ENCODE measurements at places on chromosomes 2 and 18. TPM values are rescaled to one million over a fixed set of nuclear protein-coding genes. Genes with fewer than 3 reads are reported as not detected.

DNA sequence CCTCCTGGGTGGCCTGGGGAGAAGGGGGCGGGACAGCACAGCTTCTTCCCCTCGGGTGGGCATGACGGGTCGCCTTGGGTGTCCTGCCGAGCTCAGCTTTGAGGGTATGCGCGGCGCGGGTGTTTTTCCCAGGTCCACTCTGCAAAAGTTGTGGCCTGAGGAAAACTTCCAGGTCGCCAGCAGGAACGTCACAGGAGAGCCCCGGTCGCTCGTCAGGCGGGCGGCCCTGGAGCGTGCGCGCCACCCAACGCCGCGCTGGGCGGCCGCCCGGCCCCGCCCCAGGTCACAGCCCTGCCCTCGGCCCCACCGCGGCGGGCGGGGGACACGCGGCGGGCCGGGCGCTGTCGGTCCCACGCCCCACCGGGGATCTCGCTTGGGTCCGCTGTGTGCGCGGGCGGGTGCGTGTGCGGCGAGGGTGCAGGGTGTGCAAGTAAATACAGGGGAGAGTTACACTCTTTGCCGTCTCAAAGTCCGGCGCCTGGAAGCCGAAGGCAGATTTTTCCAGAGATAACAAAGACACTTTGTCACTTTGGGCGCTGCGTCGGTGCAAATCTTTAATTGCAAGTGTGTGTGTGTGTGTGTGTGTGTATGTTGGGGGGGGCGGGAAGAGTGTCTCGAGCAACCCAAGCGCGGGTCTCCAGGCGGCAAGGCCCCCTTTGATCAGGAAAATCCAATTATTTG is 616 bp upstream of the SP5 start:
- DNase-seq: peak; percentile 81

Gene PROM2
- 2.3 TPM for total RNA-seq

DNA sequence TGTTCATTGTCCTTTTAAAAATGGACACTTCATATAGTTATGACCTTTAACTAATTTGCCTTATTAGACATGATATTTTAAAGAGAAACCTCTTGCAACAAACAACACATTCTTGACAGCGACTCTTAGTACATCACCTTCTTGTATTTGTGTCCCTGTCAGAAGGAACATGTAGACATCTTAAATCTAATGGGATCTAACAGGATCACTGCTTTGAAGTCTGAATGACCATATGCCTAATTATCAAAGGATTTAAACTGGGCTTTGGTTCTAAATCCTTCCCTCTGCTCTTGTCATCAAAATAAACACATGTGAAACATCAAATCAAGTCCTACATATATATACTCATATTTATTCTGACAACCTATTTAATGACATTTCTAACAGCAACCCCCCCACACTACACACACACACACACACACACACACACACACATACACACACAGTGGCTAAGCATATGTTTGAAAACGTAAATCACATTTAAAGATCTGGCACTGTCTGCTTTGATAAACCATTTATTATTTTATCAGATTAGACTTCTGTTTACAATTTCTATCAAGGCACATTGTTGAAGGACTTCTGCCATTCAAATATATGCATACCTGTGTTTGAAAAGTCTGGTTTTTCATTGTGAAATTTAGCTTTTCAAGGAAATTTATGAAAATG is 4.2 kb downstream of the GALNT13 start:
- no peak for DNase-seq

Gene IL1RL1
- total RNA-seq: 9.4 TPM

Gene SLC19A3
- 8.2 TPM for total RNA-seq

GRCh38 chr2:145984580-145984979 is 1464.7 kb upstream of the ZEB2 start:
- no peak for DNase-seq

Gene LAMA1
- total RNA-seq: 0.71 TPM

- DNase-seq: peak; percentile 98
Observed at GRCh38 chr18:24397694-24398368, at the start of gene OSBPL1A. TSS of gene OSBPL1A (minus strand) at chr18:24397824. CDS start at chr18:24377533, 20,291 bp downstream.

GRCh38 chr2:121501554-121501953 is 29.1 kb upstream of the RNU4ATAC start:
- no peak for DNase-seq

GRCh38 chr2:1422131-1422530 is 8.9 kb downstream of the TPO start:
- no peak for DNase-seq

DNA sequence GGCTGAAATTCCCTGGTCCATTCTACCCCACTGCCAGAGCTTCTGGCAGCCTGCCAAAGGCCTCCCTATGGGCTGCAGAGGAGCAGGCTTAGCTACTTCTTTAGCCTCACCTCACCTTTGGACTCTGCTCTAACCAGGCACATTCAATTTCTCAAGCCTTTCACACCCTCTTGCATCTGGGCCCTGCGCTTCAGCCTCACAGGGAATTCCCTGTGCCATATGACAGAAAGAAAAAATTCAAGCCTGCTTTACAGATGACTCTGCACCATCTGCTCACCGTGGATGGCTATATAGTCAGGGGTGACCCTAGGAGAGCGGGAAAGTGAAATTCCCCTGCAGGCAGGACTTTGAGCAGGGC is 62.5 kb downstream of the REEP1 start:
- peak; percentile 79 for DNase-seq

GRCh38 chr18:26648509-26649192 is 100.3 kb upstream of the KCTD1 start:
- no peak for DNase-seq

DNA sequence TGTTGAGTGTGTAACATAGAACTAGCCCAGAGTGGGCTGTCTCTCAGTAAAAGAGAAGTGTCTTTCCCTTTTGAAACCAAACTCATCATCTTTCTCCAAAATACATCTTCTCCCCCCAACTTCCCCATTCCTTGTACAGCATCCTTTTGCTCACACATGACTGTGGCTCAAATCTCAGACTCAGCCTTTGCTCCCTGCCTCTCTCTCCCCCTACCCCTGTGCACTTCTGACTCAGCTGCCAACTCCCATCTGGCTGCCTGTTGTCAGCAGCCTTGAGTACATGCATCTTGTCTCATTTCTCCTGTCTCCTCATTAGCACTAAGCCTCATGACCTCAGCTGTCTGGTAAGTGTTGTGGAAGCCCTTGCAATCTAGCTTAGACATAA is 18.1 kb upstream of the MGAT4A start:
- DNase-seq: no peak

Gene TMEM37
- total RNA-seq: 1.1 TPM

DNA sequence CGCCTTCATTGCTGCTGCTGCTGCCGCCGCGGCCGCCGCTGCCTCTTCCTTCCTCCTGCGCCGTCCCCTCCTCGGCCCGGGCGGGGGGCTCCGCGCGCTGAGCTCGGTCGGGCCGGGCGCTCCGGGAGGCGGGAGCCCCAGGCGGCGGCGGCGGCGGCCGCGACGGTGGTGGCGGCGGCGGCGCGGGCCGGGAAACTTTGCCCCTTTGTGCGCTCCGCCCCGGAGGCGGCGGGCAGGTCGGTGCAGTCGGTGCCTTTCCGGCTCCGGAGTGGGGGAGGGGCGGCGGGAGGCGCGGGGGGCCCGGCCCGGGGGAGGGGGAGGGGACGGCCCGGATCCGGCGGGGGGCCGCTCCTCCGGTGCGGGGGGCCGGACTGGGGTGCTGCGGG is 205 bp downstream of the TET3 start:
- peak; percentile 76 for DNase-seq

- DNase-seq: no peak
Observed at GRCh38 chr2:78304678-78305077, 720.8 kb upstream of the REG3G start.

- no peak for DNase-seq
Observed at GRCh38 chr18:60202708-60203107, 169.9 kb downstream of the MC4R start.

DNA sequence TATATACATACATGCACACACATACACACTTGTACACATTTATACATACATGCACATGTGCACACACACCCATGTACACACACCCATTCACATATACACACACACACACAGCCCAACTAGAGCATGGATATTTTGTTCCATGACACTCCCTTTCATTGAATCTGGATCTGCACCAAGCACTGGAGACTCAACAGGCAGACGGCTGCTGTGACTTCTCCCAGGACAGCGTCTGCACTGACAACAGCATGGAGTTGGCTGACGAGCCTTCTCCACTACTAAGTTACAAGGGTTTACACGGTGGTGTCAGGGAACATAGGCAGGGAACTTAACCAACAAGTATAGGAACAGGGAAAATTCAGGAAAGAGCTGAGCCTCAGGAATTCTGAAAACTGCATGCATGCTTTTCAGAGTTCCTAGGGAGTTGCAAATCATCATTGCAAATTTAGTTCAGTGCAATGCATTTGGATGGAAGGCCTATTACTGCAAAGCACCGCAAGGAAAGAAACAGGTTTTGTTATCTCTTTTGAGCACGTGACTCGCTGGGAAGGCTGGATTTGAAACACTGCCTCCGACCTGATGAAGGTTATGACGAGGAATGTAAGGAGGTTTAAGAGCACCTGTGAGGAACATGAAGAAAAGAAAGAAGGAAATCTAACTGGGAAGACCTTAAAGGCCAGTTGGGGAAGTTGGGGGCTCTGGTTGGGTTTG is 35.9 kb downstream of the TMEM18 start:
- no peak for DNase-seq

Gene ANKRD30BL
- total RNA-seq: not detected

GRCh38 chr18:10768221-10768620 is 242.4 kb downstream of the NAPG start:
- DNase-seq: no peak

DNA sequence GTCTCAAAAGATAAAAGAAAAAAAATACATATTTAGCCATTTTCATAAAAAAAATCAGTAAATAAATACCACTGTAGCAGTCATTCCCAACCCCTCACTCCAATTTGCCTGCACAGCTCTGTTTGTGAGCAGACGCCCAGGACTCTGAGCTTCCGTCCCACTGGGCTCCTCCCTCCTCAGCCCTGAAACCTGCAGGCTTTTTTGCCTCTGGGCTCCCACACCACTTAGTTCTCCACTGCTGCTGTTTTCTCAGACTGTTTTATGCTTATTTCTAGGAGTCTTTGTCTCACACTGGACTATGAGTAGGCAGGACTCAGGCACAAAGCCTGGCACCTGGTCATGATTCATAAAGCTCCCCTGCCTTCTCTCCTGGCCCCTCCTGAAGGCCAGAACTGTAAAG is 6.1 kb upstream of the CXCR1 start:
- no peak for DNase-seq

Gene AQP12B
- total RNA-seq: not detected

DNA sequence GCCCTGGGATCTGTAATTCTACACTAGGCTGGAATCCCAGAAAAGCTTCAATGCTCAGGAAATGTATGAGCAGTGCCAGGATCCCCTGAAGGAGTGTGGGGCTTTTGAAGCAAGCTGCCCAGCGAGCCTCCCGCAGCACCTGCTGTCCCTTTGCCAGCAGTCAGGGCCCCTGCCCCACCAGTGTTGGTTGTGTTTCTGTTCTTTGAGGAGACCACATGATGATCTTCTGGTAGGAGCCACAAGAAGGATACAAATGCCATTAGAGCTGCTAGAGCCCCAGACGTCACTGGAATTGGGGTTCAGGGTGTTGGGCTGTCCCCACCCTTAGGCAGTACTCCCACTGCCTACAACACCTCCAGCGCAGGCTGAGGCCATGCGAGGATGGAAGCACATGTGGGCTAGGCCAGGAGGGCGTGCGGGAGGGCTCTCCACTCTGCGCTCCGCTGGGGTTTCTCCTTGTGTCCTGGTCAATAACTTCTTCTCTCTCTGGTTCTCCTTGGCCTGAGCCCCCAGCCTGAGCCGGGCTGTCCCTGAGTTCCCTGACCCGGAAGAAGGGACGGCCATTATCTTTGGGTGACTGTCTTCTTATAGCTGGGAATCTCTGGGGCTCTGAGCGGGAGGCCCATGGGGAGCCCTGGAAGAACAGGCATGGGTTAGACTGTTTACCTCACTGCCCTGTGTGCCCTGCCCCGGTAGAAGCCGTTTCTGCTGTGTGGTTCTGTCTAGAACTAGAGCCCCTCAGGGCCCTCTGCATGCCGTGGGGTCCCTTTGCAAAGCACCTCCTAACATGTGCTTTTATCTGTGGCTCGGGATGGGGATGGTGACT is 73.9 kb downstream of the LRRFIP1 start:
- DNase-seq: no peak

- no peak for DNase-seq
Observed at GRCh38 chr2:225379856-225380255, 19.7 kb upstream of the NYAP2 start.

GRCh38 chr2:50722776-50723175 is 309.2 kb downstream of the NRXN1 start:
- no peak for DNase-seq

GRCh38 chr2:59301466-59302402 is 1060.6 kb upstream of the FANCL start:
- DNase-seq: peak; percentile 68

Gene SETBP1
- 68.0 TPM for total RNA-seq

Gene PTPRM
- 77.7 TPM for total RNA-seq

DNA sequence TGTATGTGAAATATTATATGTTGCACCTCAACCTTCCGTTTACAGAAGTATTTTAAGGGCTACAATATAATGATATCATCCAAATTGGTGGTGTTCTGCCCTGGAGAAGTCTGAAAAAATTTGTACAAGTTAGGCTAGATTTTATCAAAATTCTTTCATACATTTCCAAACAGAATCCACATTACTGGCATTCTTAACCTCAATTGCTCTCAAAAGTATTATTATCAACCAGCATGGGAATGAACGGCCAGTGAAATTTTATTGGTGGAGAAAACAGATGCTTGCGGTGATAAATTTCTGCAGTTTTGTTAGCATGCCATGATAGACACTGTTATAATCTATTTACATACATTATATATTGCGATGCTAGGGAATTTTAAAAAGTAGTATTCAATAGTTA is 88.3 kb upstream of the TFPI start:
- DNase-seq: no peak

DNA sequence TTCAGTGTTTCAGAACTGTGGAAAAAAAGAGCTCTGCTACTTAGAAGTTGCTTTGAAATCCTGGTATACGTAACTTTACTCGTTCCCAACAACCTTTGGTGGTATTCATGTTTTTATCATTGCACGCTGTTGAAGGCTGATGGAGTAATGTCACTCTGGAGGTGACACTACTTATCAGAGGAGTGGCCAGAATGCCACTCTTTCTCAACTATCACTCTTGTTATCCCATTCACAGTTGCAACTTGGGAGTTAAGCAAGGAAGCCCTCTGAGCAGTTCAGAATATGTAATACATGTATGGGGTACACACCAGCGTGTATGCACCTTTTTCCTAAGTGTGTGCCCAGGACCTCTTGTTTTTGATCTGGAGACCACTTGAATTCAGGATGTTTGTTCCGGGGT is 53.6 kb downstream of the TANC1 start:
- no peak for DNase-seq
